ENCODE measurements at places on chromosomes 5 and 9. TPM values are rescaled to one million over a fixed set of nuclear protein-coding genes. Genes with fewer than 3 reads are reported as not detected.

GRCh38 chr5:2180456-2180855, 297.7 kb upstream of the IRX4 start:
- DNase-seq, result no peak
- no peaks in the 10 kb centered on the region for H3K4me1 ChIP-seq
- no peaks in the 10 kb centered on the region for H3K27me3 ChIP-seq
- H3K27ac ChIP-seq, result no peak overlapping the region
- H3K4me3 ChIP-seq, result no peak overlapping the region

DNA sequence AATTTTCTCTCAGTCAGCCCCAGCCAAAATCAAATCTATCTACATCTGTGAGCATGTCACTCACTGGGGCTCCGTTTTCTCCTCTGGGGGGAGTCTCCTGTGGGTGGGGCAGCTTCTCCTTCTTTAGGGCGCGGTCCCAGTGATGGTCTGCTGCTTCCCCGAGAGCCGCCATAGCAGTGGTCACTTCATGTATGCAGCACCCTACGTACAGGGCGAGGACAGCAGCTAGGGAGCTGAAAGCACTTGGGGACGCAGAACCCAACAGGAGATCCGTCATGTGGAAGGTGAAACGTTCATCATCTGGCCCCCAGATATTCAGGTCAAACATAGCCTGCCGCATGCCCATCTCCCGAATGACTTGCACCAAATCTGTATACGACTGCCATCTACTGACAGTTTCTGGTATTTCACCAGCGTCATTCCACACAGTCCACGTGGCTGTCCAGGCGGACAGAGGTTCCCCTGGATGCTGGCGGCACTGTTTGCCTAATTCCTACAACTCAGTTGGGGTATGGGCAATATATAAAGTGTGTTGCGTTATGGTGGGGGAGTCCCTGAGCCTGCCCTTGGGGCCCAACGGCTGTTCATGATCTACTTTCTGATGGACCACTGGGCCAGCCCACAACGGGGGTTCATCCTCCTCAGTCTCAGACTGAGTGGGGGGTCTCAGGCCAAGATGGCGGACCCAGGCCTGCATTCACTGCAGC, 795.0 kb downstream of the EFNA5 start:
- no peaks in the 10 kb centered on the region for H3K27me3 ChIP-seq
- H3K4me1 ChIP-seq, result no peaks in the 10 kb centered on the region
- DNase-seq, result no peak

DNA sequence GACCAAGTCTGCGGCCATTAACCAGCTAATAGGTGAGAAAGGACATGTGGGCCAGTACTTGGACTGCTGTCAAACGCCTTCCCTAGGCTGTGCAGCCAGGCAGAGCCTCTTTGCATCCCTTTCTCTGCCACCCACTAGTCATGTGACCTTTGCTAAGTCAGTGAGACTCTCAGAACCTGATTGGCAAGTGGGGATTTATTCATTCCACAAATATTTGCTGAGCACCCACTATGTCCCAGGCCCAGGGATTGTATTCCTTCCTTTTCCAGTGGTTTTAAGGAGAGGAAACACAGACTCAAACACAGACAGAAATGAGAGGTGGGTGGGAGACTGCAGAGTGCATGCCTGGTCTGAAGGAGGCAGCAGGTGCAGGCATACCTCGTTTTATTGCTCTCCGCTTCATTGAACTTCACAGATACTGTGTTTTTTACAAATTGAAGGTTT, 71.6 kb upstream of the GALNT10 start:
- peaks cover 2% of the 10 kb centered on the region for H3K27me3 ChIP-seq
- H3K4me1 ChIP-seq, result no peaks in the 10 kb centered on the region
- DNase-seq, result no peak
- no peak overlapping the region for H3K4me3 ChIP-seq
- H3K36me3 ChIP-seq, result no peaks in the 10 kb centered on the region
- no peak overlapping the region for H3K27ac ChIP-seq

DNA sequence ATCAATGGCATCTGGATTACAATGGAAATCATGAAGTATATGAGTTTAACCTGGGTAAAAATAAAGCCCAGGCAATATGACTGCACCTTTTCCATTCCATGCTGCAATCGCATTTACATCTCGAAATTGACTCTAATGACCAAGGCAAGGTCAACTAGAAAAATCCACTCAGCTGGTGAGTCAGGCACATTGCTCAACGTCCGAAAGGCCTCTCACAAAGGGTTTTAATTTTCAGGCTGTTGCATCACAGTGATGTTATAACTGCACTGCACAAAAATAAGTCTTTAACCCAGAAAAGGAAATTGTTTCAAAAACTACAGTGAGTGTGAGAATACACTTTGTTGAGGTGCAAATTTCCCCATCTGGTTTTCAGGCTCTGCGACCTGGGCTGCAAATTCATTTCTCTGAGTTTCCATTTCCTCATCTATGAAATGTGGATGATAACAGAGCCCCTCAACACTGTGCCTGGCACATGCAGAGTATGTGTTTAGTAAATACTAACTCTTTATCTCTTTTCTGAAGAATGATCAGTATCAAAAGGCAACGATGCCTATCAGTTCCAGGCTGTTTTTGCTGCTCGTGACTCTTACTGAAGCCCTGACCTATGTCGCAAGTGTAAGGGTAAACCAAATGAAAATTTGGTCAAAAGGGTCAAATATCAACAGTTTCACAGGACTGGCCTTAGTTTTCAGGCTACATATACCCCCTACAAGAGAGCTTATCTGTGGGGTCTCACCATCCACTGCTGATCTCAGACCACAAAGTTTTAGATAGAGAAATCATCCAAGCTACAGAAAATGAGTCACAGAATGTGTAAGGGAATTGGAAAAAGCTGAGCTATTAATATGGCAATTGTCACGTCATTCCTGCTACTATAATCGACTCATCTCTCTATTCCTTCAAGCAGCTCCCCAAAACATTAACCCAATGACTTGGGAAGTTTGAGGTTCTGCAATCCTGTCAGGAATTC, 4.1 kb downstream of the NFIL3 start:
- H3K27ac ChIP-seq, result no peak overlapping the region
- peaks cover 32% of the 10 kb centered on the region for H3K4me1 ChIP-seq
- peak; percentile 64 for DNase-seq
- H3K36me3 ChIP-seq, result no peaks in the 10 kb centered on the region
- H3K27me3 ChIP-seq, result peaks cover 22% of the 10 kb centered on the region

QSOX2 gene
- total RNA-seq, result 14.4 TPM
